CD4-positive, alpha-beta T cell treated with Interferon alpha-2 for 1 hour (primary cell): ENCODE measurements at places on chromosomes 5 and 9.

- no peak for DNase-seq
Observed at GRCh38 chr9:120893611-120894307, 16.8 kb upstream of the PHF19 start.

DNA sequence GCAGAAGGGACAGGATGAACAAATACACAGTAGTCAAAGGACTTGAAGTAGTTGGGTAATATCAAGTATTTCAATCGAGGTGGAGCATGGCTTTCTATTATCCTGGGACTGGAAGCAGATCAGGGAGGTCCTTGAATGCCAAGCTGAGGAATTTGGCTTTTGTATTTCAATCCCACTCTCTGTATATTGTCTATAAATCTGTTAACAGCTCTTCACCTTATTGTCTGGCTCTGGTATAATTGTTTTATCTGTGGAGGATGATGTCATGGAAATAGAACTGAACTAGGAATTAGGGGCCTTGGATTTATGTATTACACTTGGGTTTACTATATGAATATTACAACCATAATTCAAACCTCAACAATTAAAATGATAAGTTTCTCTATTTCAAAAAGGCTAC lies 6.3 kb upstream of the ADAMTSL1 start:
- DNase-seq: no peak

GRCh38 chr5:23763170-23763569 lies 255.8 kb downstream of the PRDM9 start:
- no peak for DNase-seq

GRCh38 chr9:38061326-38061977 lies 7.6 kb downstream of the SHB start:
- DNase-seq: no peak

- DNase-seq: no peak
Observed at GRCh38 chr9:99732715-99733114, 89.0 kb upstream of the NR4A3 start.

DNA sequence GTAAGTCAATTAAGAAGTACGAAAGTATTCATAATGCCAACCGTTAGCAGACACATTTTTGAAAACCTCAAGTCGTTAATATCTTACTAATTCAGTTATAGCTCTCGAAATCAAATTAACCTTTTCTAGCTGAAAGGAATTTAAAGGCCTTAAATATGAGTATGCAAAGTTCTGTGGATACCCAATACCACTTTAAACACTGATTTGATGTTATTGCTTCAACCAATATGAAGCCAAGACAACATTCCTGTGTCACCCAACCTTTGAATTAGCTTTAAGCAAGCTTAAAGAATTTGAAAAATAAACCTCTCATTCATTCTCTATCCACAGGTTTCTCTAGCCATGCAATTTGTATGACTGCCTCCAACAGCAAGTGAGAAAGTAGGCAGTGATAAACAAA lies 204.5 kb downstream of the MCTP1 start:
- DNase-seq: no peak

GRCh38 chr9:79382458-79382857 lies 189.3 kb upstream of the TLE4 start:
- DNase-seq: no peak

DNA sequence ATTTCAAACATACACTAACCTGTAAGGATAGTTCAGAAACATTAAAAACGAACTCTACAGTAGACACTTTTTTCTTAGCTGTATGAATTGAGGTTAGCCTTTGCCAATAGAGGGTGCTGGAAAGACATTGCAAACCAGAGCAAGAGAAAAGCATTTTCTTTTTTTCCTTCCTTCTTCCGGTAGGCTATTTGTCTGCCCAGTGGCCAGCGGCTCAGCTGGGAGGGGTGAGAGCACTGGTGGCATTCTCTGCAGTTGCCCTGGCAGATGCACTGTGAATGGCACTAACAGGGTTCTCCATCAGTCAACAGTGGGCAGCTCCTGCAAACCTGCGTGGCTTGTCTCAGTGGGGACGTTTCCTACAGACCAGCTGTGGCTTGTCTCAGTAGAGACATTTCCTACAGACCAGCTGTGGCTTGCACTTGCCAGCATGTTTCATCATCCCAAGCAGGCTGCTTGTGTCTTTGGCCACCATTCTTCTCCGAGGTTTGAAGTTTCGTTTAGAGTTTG lies 984.5 kb upstream of the CDH18 start:
- no peak for DNase-seq

- DNase-seq: no peak
Observed at GRCh38 chr9:35656831-35657545, 831 bp downstream of the RMRP start.

- DNase-seq: no peak
Observed at GRCh38 chr9:36137392-36138004, 965 bp downstream of the GLIPR2 start.

DNA sequence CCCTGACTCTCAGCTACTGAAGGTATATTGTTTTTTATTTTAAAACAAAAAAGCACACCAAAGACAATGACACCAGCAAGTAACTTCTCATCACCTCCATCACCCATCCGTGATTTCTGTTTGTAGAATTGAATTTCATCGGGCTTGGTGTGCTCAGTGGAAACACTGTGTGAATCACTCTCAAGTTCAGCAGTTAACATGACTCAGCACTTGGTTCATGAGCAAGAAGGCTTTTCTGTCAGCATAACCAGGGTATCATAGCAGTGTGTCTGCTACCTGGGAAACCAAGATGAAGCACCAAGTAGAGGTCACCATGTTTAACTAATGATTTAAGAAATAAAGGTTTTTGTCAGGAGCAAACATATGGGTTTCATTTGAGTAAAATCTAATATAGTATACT lies 123.7 kb downstream of the INSYN2B start:
- no peak for DNase-seq

- DNase-seq: no peak
Observed at GRCh38 chr9:86722706-86723075, 224.6 kb downstream of the GAS1 start.

GRCh38 chr9:97357056-97357455 lies 49.6 kb downstream of the CCDC180 start:
- no peak for DNase-seq

GRCh38 chr9:115596746-115597080 lies 478.8 kb upstream of the TNC start:
- DNase-seq: no peak
